ENCODE measurements at places on chromosomes 6 and 20. TPM values are rescaled to one million over a fixed set of nuclear protein-coding genes. Genes with fewer than 3 reads are reported as not detected.

The SLPI gene
- 28.0 TPM for total RNA-seq

- no peaks in the 10 kb centered on the region for H3K4me1 ChIP-seq
- H3K36me3 ChIP-seq = no peaks in the 10 kb centered on the region
- no peak overlapping the region for H3K27ac ChIP-seq
- DNase-seq = no peak
These were observed 4.9 kb downstream of the ADGRG6 start for GRCh38 chr6:142306736-142307135.

GRCh38 chr6:129163551-129163950 is 280.6 kb downstream of the LAMA2 start:
- H3K27ac ChIP-seq = no peak overlapping the region
- no peaks in the 10 kb centered on the region for H3K4me1 ChIP-seq
- no peak overlapping the region for H3K4me3 ChIP-seq
- no peaks in the 10 kb centered on the region for H3K27me3 ChIP-seq

DNA sequence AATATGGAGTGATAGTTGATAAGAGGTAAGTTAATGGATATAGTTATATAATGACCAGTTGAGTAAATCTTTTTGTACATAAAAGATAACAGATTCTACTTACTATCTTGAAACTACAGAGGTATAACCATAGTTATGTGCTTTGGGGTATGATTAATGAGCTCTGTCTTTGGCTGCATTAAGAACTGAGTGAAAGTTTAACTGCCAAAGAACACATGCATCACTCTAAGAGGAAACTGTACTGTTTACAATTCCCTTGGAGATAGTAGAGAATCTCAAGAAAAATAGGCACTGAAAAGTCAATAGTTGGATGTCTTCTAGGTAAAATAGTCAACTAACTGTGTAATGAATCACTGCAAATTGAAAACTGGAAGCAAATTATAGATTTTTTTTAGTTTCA is 1129.5 kb downstream of the EPHA7 start:
- H3K27me3 ChIP-seq = no peaks in the 10 kb centered on the region
- no peak for DNase-seq
- H3K27ac ChIP-seq = no peak overlapping the region
- H3K4me1 ChIP-seq = no peaks in the 10 kb centered on the region
- H3K36me3 ChIP-seq = no peaks in the 10 kb centered on the region

The ELOVL2 gene
- total RNA-seq = 0.27 TPM

DNA sequence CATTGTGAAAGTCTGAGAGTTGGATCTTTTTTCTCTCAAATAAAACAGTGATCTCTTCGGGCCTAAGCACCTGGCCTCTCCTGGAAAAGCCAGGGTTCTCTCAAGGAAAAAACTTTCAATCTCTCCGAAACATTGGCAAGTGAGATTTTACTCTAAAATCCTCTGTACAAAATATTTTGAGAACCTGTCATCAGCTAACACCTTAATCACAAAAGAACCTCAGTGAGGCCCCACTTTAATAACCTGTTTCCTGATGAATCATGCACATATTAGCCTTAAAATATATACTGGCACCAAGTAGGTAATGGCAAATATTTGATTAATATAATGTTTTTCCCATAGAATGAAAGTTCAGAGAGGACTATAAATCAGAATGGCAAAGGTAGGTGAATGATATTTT is 177.9 kb downstream of the FRK start:
- H3K27ac ChIP-seq = no peak overlapping the region
- no peak for DNase-seq
- no peak overlapping the region for H3K4me3 ChIP-seq
- H3K27me3 ChIP-seq = no peaks in the 10 kb centered on the region
- H3K4me1 ChIP-seq = no peaks in the 10 kb centered on the region

DNA sequence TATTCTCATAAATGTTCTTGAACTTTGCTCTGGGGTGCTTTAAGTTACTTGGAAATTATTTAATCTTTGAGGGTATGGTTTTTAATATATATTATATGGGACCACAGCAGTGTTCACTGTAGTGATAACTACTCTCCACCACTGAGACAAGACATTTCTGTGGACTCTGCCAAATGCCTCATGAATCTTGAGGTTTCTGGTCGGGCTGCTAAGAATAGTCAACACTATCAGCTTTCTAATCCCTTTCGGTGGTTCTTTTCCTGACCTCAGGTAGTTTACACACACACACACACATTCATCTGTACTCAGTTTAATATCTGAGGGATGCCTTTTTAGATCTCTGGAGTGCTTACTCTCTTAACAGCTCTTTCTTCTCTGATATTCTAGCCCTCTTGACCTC is 500.7 kb downstream of the MAFB start:
- no peak overlapping the region for H3K4me3 ChIP-seq
- DNase-seq = no peak
- no peaks in the 10 kb centered on the region for H3K36me3 ChIP-seq
- H3K4me1 ChIP-seq = no peaks in the 10 kb centered on the region

The GHRH gene
- not detected for total RNA-seq

DNA sequence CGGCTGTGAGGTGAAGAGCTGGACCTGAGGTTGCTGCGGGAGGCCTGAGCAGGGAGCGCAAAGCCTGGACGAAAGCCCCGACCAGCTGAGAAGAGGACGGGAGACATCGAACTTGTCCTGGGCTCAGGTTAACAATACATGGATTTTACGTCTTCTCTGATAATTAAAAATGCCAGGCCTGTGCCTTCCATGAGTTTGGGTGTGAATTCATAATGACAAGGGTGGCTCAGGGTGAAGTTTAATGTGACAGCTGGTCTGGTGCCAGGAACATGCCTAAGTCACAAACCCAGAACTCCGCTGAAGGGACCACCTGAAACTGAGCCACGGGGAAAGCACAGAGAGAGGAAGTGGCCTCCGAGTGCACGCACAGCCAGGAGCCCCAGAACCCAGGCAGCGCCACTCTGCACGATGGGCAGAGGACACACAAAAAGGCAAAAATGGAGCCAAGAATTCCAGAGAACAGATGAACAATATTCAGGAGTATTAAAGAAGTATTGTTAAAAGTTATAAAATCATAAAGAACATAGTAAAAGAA is 150.1 kb upstream of the RPS6KA2 start:
- no peaks in the 10 kb centered on the region for H3K4me1 ChIP-seq
- no peaks in the 10 kb centered on the region for H3K36me3 ChIP-seq
- H3K27ac ChIP-seq = no peak overlapping the region

GRCh38 chr6:165716886-165717285 is 53.8 kb upstream of the PDE10A start:
- H3K36me3 ChIP-seq = no peaks in the 10 kb centered on the region
- no peak overlapping the region for H3K4me3 ChIP-seq
- H3K4me1 ChIP-seq = no peaks in the 10 kb centered on the region
- no peak overlapping the region for H3K27ac ChIP-seq

The RSPH4A gene
- 1.6 TPM for total RNA-seq

DNA sequence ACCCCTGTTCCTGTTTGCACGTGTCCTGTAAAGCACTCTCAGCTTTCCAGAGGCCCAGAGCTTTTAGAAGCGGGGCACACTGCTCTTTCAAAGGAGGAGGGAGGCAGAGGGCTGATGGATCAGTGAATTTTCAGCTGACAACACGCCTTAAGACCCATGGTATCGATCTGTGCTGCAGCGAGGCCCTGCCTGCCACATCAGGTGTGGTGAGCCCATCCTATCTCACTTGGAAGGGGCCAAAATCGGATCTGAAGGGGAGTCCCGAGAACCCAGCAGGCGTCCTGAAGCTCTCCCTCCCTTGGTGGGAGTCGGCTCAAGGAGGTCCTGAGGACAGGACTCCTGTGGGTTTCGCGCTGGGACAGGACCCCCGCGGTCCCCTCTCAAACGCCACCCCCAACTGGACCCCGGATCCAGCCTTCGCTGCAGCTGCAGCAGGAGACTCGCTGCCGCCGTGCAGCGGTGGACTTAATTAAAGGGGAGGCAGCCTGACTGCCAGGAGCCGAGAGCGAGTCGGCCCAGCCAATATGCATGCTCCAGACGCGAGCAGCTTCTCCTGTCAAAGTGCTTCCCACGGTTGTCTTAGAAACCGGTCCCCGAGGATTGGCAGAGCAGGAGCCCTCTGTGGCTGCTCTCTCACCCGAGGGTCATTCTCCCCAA is 580.0 kb upstream of the ZNF337 start:
- no peak overlapping the region for H3K27ac ChIP-seq
- no peaks in the 10 kb centered on the region for H3K36me3 ChIP-seq
- no peak overlapping the region for H3K4me3 ChIP-seq
- no peaks in the 10 kb centered on the region for H3K4me1 ChIP-seq

DNA sequence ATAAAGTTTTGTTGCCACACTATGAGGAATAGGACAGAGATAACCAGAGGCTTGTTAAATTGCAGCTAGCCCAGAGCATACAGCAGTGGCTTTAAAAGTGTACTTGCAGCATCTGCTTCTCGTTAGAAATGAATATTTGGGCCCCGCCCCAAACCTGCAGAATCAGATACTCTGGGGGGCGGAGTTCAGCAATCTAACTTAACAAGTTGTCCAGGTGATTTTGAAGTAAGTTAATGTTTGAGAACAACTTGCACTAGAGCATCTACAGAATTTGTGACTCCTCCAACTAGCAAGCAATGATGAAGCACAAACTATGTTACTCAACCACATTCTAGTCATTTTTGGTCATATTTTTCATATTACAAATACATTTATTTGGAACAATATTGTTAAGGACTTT is 10.6 kb upstream of the SUPT3H start:
- no peak overlapping the region for H3K27ac ChIP-seq
- no peaks in the 10 kb centered on the region for H3K36me3 ChIP-seq
- H3K4me1 ChIP-seq = no peaks in the 10 kb centered on the region
- H3K27me3 ChIP-seq = no peaks in the 10 kb centered on the region
